NCI-H1436 (cell line): ENCODE measurements at places on chromosomes 1 and 21.

GRCh38 chr21:36156815-36157670 lies at the start of gene DOP1B:
Gene DOP1B (plus strand): TSS chr21:36156824. CDS start chr21:36164734, 7,910 bp downstream.
- peak; percentile 22 for DNase-seq

DNA sequence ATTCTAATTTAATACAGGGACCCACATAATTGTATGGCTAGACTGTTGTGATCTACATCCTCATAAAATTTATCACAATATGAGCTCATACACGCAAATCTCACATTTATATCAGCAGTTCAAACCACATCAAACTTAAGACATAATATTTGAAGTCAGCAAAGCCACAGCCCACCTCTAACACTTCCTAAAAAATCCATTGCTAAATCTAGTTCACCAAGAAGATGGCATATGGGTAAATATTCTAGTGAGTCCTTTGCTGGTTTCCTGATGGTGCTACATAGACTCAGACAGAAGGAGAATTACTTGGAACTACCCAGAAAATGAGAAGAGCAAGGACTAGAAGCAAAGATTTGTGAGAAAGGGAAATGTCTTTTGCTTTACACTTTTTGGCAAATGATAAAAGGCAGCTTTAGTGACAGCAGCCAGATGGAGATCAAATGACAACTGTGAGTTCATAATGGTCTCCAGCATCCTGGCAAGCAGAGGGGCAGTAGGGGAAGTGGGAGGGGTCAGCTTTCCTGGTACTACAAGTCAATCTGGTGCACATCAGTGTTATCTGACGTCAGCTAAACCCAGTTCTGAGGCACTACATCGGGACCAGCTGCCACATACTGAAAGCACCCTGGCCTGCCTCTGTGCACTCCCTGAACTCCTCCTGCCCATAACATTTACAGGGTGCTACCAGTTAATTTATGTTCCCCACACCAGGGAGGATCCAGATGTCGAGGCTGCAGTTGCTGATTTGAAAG lies 10.6 kb upstream of the GADD45A start:
- peak; percentile 59 for DNase-seq

- DNase-seq: no peak
These were observed 144.7 kb downstream of the TGFBR3 start for GRCh38 chr1:91741301-91741700.

- DNase-seq: peak; percentile 46
These were observed 404 bp upstream of the SCMH1 start for GRCh38 chr1:41242342-41243078.

DNA sequence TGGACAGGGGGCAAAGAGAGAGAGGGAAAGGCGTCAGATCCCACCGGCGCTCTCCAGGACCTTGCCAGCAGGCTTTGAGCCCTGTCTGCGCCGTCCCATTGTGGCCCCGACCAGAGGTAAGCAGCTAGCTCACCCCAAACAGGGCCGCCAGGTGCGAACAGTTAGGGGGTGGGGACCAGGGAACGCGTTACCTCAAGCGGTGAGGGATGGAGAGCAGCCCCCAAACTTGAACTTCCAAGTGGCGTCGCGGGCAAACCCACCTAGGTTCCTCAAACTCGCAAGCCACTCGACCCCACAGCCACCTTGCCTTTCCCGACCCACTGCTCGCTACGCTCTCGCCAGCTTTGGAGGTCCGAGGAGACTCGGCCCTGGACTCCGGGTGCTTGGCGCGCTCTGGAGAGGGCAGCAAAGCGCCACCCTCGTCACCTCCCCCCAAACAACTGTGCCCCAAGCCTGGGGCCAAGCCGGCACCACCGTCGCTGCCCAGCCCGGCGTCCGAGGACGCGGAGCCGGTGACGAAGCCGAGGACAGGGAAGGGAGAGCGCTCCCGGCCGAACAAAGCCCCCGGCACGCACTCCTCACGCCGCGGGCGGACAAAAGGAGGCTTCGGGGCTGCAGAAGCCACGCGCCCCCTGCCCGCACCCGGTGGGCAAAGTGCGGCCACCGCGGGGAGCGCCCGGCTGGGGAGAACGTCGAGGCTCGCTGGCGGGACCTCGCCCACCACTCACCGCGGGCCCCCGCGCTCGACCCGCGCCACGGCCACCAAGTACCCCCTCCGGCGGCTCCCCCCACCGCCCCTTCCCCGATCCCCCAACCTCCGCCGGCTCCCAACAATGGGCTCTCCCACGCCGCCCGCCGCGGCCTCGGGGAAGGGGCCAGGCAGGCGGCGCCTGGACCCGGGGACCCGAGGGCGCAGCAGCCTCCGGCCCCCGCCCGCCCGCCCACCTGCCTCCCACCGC lies 976 bp downstream of the SSBP3 start:
- DNase-seq: no peak

DNA sequence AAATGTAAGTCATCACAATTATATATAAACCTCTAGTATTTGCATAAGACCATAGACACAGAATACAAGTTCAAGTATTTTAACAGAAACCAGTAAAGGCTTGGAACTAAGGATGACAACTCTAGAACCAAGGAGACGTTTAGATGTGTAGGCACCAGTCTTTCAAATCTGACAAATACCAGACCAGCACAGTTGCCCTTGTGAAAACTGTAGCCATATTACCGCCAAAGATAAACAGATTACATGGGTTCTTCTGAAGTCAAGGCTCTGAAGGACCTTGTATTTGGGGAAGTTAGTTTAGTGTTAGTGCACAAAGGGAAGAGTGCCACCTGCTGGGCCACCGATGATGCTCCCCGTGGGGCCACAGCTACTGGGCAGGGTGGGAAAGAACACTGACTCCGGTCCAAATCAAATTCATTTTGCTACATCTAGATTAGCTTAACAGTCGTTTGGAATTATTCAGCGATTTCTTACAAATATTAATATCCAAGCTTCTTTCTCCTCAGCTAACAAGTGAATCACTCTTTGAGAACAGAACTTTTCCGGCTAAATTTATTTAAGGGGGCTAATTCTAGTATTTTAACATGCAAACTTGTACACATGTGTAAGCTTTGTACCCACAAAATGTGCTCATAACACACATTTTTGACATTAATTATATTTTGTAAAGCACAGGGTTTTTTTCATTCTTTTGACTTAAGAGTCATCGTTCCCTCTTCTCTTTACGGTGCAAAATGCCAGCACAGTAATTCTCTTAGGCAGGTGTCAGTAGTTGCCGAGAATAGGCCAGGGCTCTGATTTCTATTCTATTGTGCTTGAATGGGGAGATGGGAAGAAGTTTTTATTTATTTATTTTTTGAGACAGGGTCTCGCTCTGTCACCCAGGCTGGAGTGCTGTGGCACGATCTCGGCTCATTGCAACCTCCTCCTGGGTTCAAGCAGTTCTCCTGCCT lies 8.0 kb upstream of the NIBAN1 start:
- DNase-seq: peak; percentile 69

DNA sequence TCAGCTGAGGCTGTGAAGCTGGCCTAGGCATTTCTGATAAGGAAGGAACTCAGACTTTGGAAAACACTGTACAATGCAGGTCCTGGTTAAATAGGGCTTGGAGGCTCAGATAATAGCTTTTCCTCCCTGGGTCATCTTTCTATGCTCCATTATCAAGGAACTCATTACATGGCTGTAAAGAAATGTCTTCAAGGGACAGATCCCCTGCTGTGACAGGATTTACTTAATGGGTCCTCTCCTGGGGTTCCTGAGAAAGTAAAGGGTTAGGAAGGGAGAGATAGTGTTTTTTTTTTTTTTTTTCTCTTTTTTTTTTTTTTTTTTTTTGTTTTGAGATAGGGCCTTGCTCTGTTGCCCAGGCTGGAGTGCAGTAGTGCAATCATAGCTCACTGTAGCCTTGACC lies 14.1 kb upstream of the SVBP start:
- no peak for DNase-seq

GRCh38 chr21:25934771-25935224 lies 200.0 kb downstream of the GABPA start:
- DNase-seq: no peak

GRCh38 chr1:10694274-10694632 lies 102.2 kb downstream of the CASZ1 start:
- peak; percentile 83 for DNase-seq

- peak; percentile 27 for DNase-seq
These were observed 12.9 kb upstream of the RNU1-4 start for GRCh38 chr1:16727190-16728111.

DNA sequence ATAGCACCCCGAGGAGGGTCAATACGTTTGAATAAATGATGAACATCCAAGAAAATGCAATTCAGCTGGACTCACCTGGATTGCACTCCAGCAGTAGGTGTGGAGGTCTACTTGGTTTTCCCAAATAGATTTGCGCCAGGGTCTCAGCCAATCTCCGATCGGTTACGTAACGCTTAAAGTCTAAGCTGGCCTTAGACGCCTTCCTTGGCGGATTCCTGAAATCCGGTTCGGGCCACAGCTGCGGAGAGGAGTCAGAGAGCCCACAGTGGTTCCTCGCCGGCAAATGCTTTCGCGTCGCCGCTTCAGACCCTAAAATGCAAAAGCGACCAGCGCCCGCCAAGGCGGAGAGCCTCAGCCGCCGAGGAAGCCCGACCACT lies 322 bp downstream of the TFB2M start:
- no peak for DNase-seq

DNA sequence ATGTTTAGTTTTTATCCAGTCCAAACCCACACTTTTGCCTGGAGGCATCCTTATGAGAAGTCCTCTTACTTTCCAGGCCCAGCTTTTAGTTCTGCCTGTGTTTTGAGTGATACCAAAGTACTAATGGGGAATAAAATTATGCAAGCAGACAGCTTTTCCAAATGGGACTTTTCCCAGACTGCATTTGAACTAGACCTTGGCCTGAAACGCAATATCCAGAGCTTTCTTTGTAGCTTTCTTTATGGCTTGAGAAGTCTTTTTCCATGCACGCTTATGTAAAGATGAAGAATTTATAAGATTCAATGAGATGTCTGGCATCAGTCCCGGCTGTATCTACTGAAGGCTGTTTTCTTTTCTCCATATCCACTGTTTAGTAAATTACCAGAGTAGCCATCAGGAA lies 236.6 kb upstream of the RAB4A start:
- no peak for DNase-seq

DNA sequence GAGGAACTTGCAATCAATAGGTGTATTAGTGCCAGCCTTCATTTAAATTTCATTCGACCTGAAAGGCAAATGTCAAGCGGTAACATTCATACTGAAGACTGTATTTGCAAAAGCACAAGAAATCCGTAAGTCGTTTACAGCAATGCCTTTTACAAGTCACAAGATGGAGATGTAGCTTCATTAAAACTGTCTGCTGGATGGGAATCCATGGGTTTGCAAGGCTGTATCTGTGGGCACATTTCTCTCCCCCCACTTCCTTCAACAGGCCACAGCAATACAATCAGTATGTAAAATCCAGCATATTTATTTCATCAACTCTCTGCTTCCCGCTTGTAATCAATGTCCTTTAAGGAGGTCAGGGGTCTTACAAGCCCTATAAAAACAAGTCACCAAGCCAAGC lies 147.1 kb downstream of the SLC45A1 start:
- DNase-seq: no peak

DNA sequence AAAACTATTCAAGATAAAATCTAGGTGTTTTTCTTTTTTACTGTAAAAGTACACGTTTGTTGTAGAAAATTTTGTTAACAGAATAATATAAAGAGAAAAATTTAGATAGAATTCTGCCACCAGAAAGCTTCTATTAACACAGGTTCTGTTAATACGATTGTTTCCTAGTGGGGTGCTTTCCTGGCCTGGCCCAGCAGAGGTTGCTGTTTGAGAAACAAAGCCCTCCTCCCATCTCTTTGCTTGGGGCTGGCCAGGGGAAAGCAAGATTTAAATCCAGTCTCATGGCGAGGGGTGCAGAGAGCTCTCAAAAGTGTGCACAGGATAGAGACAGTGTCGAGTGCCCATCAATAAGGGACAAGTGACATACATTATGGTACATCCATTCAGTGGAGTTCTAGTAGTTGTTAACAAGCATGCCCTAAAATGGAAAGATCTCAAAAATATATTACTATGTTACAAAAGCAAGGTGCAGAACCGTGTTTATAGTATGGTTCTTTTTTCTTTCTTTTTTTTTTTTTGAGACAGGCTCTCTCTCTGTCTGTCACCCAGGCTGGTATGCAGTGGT lies 14.6 kb upstream of the ACBD3 start:
- no peak for DNase-seq

GRCh38 chr1:20370698-20371097 lies 80.0 kb downstream of the VWA5B1 start:
- peak; percentile 67 for DNase-seq

GRCh38 chr1:197781968-197782721 lies 6.9 kb upstream of the DENND1B start:
- no peak for DNase-seq

DNA sequence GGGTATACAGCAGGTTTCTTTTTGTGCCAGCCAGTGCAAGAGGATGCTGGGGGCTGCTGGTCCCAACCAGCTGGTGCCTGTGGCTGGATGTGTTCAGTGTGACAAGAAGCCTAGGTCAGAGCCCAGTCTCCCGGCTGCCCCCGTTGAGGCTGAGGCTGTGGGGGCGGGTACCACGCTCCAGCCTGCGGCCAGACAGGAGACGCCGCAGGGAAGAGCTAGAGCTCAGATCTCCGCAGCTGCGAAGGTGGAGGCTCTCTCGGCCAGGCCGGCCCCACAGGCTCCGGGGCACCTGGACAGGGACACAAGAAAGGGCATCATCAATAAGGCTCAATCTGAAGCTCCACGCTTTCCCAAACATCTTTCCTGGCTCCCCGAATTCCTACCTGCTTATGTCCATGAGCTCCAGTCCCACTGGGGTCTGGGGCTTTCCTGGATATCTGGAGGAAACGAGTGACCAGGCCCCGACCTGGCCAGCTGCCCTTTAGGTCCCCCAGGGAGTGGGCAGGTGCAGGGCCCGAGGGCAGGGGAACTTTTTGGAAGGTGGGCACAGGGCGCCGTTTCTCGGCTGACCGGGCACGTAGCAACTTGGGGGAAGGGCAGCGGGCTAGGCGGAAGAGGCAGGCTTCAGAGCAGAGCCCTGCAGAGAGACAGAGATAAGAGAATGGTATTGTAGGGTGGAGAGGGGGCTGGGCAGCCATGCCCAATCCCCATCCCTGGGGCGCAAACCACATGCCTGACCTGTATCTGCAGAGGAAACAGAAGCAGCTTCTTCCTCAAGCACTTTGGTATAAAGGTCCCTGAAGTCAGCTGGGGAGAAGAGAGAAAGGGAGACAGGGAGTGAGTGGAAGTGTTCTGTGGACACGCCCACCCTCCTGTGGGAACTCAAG lies 7.4 kb downstream of the ENTREP3 start:
- DNase-seq: no peak

DNA sequence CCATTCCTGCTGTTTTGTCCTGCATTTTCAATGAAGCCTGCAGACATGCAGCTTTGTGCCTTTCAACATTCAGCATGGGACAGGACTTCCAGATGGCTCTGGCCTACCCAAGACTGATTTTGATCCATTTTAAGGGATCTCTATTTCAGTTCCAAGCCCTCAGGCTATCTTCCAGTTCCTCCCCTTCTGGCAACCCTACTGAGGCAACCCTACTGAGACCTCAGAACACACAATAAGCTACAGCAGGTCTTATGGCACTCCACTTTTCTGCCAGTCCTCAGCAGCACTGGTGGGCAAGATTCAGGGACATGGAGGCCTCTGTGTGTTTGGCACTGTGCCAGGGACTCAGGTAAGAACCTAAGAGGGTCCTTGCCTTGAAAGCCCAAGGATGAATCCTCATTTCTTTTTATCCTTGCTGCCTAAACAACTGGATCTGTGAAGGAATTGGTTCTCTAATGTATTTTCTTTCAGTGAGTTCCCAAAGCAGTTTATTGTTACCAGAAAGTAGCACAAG lies 50.7 kb downstream of the MAB21L3 start:
- DNase-seq: no peak

- no peak for DNase-seq
These were observed 12.3 kb downstream of the SLC9C2 start for GRCh38 chr1:173590557-173590956.

- DNase-seq: peak; percentile 14
These were observed 5.5 kb upstream of the ILDR2 start for GRCh38 chr1:166980818-166981217.

GRCh38 chr1:60920561-60920960 lies 161.8 kb upstream of the NFIA start:
- DNase-seq: no peak
